ENCODE measurements at places on chromosomes 6 and 20. TPM values are rescaled to one million over a fixed set of nuclear protein-coding genes. Genes with fewer than 3 reads are reported as not detected.

GRCh38 chr6:87504441-87504840 lies 31.7 kb downstream of the SLC35A1 start:
- no peak for DNase-seq

- DNase-seq: no peak
Observed at GRCh38 chr6:35181933-35182612, 31.7 kb upstream of the SCUBE3 start.

DNA sequence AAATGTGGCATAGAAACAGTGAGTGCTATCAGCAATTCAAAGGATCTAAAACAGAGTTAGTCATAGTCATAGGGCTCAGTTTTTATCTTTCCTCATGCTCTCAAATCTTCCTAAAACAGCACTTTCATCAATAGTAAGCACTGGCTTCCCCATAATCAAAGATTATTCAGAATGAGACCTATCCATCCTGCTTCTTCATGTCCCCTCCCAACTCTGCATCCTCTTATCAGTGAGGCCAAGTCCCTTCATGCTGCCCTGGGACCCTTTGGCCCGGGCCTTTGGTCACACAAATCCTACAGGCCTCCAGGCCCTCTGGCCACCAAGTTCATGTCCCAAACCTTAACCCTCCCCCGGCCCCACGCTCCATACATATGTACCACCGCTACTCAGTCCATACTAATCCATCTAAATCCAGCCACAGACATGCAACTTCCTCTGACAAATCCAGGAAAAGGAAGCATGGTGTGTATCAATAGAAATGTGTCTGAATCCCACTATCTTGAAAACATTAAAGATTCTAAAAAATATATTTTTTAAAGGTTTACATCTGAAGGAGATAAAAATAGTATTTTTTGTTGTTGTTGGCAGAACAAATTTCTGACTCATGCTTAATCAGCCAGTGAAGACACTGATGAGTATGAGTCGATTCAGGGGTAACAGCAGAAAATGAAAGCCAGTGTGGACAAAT lies 143.5 kb downstream of the PDE7B start:
- DNase-seq: no peak

Gene FAM209A
- 2.0 TPM for total RNA-seq
